Transverse colon (tissue), 4 donors: ENCODE measurements at places on chromosomes 4 and X. TPM values are rescaled to one million over a fixed set of nuclear protein-coding genes. Genes with fewer than 3 reads are reported as not detected.

GRCh38 chrX:11766487-11766886 lies 8.4 kb downstream of the MSL3 start:
- H3K36me3 ChIP-seq: no peaks in the 10 kb centered on the region
- no peak for DNase-seq
- no peaks in the 10 kb centered on the region for H3K27me3 ChIP-seq
- no peaks in the 10 kb centered on the region for H3K4me1 ChIP-seq

DNA sequence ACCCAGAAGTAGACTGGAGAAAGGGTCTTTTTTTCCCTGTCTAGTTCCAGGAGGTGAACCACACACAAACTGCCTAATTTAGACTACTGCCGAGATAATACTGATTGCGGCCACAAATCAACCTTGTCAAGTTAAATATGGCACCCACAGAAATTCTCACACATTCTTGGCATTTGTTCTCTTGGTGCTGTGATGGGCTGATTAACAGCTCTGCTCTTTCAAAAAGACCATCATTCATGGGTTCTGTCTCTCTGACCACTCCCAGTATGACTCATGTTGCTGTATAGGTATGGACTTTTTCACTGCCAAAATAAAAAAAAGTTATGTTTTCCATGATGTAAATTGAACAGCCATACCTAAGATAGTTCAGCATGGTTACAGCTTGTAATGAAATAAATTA lies 1003.5 kb upstream of the LCORL start:
- DNase-seq: no peak
- H3K27ac ChIP-seq: no peak overlapping the region
- H3K4me3 ChIP-seq: no peak overlapping the region
- H3K36me3 ChIP-seq: no peaks in the 10 kb centered on the region
- H3K27me3 ChIP-seq: no peaks in the 10 kb centered on the region
- no peaks in the 10 kb centered on the region for H3K4me1 ChIP-seq

- DNase-seq: no peak
- H3K36me3 ChIP-seq: no peaks in the 10 kb centered on the region
- H3K4me1 ChIP-seq: no peaks in the 10 kb centered on the region
- H3K4me3 ChIP-seq: no peak overlapping the region
Measured at GRCh38 chr4:58456727-58457384, 1346.7 kb upstream of the IGFBP7 start.

DNA sequence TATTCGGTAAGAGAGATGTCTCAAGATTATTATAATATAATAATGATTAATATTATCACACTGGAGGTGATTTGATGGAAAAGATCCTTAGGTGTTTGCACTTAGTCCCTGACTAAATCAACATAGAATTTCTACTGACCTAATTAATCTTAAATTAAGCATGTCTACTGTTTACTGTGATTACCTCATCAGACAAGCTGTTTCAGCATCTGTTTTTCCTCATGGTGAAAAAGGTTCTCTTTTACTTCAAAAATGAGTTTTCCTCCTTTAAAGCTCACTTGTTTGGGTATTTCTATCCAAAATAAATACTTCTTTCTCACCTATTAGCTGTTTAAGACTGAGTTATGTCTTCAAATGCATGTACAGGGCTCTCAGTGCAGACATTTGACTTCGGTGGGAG lies 407.8 kb downstream of the NKX6-1 start:
- no peak overlapping the region for H3K27ac ChIP-seq
- H3K36me3 ChIP-seq: no peaks in the 10 kb centered on the region
- no peaks in the 10 kb centered on the region for H3K4me1 ChIP-seq
- no peaks in the 10 kb centered on the region for H3K27me3 ChIP-seq
- H3K4me3 ChIP-seq: no peak overlapping the region

- no peaks in the 10 kb centered on the region for H3K27me3 ChIP-seq
- no peaks in the 10 kb centered on the region for H3K36me3 ChIP-seq
- no peak overlapping the region for H3K27ac ChIP-seq
- peaks cover 27% of the 10 kb centered on the region for H3K4me1 ChIP-seq
- DNase-seq: no peak
Measured at GRCh38 chr4:89054627-89055026, 2.4 kb downstream of the FAM13A start.

The ADRA2C gene
- total RNA-seq: 1.6 TPM

The DDIT4L gene
- not detected for total RNA-seq

The ELK1 gene
- total RNA-seq: 27.5 TPM

The ZNF141 gene
- total RNA-seq: 13.8 TPM

The GPR143 gene
- not detected for total RNA-seq
